DMS79 treated with DMSO at 0.1 percent for 48 hours (cell line): ENCODE measurements at places on chromosomes 11 and 22.
A peak's percentile ranks its signal among the peaks of the same experiment; 100 is the strongest.

GRCh38 chr11:21866781-21867180, 326.1 kb upstream of the ANO5 start:
- peak; percentile 14 for DNase-seq

DNA sequence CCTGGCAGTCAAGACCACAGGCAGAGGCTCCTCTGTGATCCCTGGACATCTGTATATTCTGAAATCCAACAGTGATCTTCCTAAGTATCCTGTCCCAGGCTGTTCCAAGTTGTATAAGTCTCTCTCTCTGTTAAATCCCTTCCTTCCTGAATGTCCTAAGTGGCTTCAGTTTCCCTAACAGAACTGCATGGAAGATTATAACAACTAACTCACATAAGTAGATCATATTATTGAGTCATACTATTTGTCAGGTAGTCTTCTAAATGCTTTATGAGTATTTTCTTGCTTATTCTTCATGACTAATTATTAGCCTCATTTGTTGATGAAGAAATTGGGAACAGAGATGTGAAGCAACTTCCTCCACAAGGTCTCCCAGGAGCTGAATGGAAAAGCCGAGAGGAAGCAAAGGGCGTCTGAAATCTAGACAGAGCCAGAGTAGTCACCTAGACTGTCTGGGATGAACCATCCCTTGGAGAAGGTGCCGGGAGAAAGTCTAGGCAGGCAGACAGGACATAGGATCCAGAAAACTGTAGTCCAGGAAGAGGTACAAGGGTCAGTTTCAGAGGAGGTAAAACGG, 93.2 kb upstream of the FAT3 start:
- DNase-seq, result no peak

- DNase-seq, result peak; percentile 32
Observed at GRCh38 chr11:61293867-61294716, 1.0 kb downstream of the VWCE start.

DNA sequence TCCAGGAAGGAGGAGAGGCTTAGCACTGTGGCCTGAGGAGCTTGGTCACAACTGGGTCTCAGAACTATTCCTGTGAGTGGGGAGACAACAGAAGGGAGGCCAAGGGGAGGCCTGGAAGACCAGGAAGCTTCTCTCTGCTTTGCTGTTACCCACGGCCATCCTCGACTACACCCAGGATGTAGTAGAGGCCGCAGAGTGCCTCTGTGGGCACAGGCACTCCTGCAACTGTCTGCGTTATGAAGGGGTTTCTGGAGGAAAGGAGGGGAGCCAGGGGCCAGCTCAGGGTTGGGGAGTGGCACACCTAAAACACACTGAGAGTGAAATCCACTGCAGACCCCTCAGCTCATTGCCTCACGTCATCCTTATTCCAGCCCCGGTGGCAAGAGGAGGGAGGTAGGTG, 3.8 kb upstream of the MFRP start:
- no peak for DNase-seq

- no peak for DNase-seq
Observed at GRCh38 chr11:84549217-84549616, 1077.9 kb downstream of the DLG2 start.

DNA sequence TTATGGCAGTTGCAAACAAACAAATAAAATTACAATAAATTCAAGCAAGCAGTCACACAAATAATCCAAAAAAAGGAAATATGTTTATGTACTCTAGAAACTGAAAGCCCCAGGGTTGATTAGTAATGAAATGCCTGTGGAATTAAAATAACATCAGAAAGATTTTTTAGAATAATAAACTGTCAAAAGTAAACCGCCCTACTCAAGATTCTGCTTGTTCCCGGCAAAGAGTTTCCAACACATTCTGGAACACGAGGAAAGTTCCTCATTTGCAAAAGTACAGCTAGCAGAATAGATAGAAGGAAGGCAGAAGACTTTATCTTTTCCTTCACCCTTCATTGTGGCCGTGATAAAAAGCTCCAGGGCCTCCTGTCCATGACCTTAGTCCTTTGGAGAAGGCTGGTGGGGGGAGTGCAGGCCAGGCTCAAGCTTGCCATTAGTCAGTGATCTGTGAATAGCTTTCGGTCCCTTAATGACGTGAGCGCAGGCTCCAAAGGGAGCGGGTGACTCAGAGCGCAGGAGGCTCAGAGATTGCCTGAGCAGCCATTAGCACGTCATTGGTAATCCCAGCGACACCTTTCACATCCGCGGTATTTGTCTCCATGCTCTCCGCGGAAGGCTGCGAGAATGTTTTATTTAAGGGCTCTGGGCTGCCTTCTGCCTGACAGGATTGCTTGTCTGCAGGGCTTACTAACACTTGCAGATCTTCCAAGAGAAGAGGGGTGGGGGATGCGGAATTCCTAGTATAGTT, 458.3 kb downstream of the METTL15 start:
- no peak for DNase-seq

DNA sequence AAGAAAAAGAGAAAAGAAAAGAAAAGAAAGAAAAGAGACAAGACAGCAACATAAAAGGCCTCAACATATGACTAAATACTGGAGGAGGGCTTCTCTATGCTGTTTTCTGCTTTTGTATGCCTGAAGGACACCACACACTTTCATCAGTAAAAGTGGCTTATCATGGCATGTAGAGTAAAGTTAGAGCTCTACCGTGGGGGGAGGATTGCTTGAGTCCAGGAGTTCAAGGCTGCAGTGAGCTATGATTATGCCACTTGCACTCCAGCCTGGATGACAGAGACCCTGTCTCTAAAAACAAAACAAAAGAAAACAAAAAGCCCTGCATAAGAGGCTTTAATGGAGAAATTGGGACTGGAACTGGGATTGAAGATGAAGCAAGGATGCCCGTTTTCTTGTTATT, 5.7 kb downstream of the PTS start:
- no peak for DNase-seq

DNA sequence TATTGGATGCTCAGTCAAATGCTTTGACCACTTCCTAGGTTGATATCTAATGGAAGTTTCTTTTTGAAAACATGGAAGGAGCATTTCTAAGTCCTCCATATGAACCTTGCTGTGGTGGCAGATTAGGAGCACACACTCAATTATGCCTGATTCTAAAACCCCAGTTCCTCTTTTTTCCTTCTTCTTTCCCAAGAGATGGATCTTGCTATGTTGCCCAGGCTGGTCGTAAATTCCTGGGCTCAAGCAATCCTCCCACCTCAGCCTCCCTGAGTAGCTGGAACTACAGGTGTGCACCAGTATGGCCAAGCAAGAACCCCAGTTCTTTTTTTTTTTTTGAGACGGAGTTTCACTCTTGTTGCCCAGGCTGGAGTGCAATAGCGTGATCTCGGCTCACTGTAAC, 3.0 kb downstream of the LYVE1 start:
- no peak for DNase-seq

DNA sequence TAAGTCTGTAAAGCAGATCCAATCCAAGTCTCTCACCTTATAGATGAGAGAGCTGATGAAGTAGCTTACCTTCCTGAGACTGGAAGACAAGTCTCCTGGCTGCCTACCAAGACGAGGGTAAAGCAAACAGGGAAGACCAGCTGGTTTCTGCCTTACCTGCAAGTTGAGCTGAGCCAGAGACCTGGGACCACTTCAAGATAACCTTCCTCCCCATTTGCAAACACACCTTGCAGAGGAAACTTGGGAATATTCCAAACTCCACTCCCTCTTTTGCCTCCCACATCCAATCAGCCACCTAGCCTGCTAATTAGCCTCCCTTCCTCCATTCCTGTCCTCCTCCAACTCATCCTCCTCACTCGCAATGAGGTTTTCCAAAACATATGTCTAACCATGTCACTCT, 23.4 kb upstream of the ROBO3 start:
- peak; percentile 91 for DNase-seq

GRCh38 chr11:6099577-6099976, 7.9 kb upstream of the OR56B4 start:
- DNase-seq, result no peak

GRCh38 chr11:44970293-44970692, 19.6 kb upstream of the TP53I11 start:
- no peak for DNase-seq

GRCh38 chr22:21861851-21862250, 5.6 kb downstream of the MAPK1 start:
- no peak for DNase-seq

- DNase-seq, result no peak
Observed at GRCh38 chr11:20596205-20597153, 2.9 kb upstream of the SLC6A5 start.

DNA sequence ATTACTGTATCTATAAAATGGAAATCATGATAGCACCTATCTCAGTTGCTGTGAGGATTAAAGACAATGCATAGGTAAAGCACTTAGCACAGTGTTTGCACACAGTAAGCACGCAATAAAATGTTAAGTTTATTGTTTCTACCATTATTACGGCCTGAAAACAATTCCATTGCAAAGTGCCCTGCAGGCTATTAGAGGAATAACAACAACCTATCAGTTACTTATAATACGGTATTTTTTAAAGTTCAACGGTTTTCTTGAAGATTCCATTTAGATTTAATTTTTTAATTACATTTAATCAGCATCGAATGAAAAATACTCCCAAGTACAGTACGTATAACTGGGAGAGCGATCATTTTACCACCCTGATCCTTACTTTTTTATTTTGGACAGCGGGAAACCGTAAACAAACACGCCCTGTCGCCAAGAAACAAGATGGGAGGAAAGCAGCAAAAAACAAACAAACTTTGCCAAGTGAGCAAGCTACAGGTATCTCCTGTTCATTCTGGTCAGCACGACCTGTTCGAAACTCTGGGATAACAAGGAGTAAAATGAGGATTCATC, 893 bp downstream of the SLC36A4 start:
- peak; percentile 86 for DNase-seq

DNA sequence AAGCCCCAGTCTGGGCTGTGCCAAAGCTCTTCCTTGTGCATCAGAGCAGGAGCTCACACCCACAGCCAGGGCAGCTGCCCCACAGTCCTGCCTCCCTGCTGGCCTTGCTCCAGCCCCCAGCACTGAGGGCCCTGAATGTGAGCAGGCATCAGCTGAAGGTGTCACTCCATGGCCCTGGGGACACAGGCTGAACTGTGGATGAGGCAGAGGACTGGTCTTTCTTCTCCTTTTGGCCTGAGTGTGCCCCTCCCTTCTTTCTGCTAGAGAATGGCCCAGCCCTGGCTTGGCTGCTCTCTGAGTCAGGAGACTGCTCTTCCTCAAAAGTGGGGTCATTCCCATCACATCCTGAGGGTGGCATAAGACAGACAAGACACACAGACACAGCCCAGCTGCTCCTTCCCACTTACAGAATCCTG, 16.2 kb downstream of the OTOG start:
- DNase-seq, result no peak

- DNase-seq, result peak; percentile 64
Observed at GRCh38 chr22:35627267-35628041, 10.3 kb upstream of the MB start.
